Spinal cord (tissue), 10 donors: ENCODE measurements at places on chromosomes 1 and 21. TPM values are rescaled to one million over a fixed set of nuclear protein-coding genes. Genes with fewer than 3 reads are reported as not detected.

The SYPL2 gene
- total RNA-seq: 0.10 TPM

The LAX1 gene
- total RNA-seq: 0.11 TPM

The RNU1-2 gene
- total RNA-seq: 29,651 TPM

The ARHGAP30 gene
- 4.2 TPM for total RNA-seq

DNA sequence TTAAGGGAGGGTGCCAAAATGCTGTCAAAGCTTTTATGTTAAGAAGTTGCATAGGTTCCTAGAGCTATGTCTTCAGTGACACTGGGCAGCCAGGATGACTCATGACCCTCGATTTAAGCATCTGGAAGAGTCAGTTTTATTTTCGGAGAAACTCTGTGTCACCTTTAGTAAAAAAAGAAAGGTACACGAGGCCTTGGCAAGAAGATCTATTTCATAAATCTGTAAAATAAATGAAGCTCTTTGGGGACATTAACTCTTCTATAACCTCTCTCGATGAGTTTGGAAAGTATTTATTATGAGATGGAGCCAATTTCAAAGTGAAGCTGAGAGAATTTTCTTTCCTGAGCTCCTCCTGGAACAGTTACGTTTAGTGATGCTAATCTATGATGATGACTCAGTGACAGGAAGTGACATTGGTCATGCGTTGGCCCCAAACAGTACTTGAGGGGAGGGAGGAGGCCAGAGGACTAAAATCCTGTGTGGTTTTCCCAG is 156.5 kb downstream of the HLX start:
- H3K27me3 ChIP-seq: no peaks in the 10 kb centered on the region
- no peak for DNase-seq
- H3K27ac ChIP-seq: no peak overlapping the region
- no peak overlapping the region for H3K4me3 ChIP-seq
- no peaks in the 10 kb centered on the region for H3K36me3 ChIP-seq

DNA sequence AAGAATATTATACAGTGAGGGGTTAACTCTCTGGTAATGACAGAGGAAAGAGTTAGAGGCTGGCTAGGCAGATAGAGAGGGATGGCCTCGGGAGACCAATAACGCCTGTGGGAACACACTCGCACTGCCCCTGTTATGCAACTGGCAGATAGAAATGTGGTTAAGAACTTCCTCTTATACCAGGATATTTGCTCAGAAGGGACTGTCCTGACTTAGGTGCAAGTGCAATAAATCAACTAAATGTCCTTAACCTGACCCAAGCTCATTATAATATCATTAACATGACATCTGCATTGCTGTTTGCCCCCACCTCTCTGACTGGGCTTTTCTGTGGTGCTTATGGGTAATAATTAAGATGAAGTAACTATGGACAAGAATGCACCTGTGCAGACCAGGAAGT is 1518.0 kb downstream of the NCAM2 start:
- no peaks in the 10 kb centered on the region for H3K4me1 ChIP-seq
- no peaks in the 10 kb centered on the region for H3K27me3 ChIP-seq
- H3K4me3 ChIP-seq: no peak overlapping the region
- H3K36me3 ChIP-seq: no peaks in the 10 kb centered on the region

DNA sequence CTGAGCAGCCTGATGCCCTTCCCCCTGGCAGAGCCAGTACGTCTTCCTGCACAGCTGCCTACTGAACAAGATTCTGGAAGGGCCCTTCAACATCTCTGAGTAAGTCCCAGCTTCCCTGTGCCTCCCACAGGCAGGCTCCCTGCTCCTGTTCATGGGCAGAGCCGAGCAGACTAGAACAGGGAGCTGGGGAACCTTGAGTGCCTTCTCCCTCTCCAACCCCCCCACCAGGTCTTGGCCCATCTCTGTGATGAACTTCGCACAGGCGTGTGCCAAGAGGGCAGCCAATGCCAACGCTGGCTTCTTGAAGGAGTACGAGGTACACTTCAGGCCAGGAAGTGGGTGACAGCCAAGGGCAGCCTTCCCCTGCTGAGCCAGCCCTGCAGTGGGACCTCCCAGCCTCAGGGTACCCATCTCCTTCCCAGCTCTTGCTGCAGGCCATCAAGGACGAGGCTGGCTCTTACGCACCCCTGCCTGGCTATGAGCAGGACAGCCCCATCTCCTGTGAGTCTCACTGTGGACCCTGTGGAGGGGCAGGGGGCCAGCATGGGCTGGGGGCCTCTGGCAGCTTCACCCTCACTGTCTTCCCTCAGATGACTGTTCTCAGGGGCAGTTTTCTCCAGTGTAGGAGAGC is 6.4 kb upstream of the LGR6 start:
- no peak for DNase-seq
- H3K27me3 ChIP-seq: no peaks in the 10 kb centered on the region
- peaks cover 2% of the 10 kb centered on the region for H3K36me3 ChIP-seq
- H3K27ac ChIP-seq: no peak overlapping the region

GRCh38 chr1:212401838-212402582 is 12.7 kb downstream of the PACC1 start:
- no peaks in the 10 kb centered on the region for H3K27me3 ChIP-seq
- no peaks in the 10 kb centered on the region for H3K4me1 ChIP-seq
- H3K36me3 ChIP-seq: peaks cover 9% of the 10 kb centered on the region
- H3K27ac ChIP-seq: no peak overlapping the region

DNA sequence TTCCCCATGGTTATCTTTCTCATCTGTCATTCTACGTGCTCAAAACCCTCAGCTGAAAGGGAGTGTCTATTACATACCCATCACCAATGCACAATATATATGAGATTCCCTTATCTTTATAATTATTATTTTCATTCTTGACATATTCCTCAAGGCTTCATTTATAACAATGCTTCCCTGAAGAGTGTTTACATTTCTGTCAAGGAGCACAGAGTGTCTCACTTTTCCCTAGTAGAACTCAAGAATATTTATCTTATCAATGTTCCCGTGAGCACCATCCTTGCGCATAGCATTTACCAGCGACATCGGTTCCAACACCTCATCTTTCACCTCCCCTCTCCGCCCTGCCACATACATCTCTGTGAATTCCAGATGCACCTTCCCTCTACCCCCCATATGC is 250.6 kb downstream of the PLA2G4A start:
- H3K27ac ChIP-seq: no peak overlapping the region
- no peaks in the 10 kb centered on the region for H3K4me1 ChIP-seq
- no peaks in the 10 kb centered on the region for H3K27me3 ChIP-seq
